ENCODE measurements at places on chromosomes 1 and 21.
A peak's percentile ranks its signal among the peaks of the same experiment; 100 is the strongest.

- DNase-seq: no peak
These were observed 149.9 kb downstream of the HS2ST1 start for GRCh38 chr1:87064309-87064708.

GRCh38 chr1:205658943-205659581 lies 21.2 kb downstream of the SLC45A3 start:
- DNase-seq: peak; percentile 74

DNA sequence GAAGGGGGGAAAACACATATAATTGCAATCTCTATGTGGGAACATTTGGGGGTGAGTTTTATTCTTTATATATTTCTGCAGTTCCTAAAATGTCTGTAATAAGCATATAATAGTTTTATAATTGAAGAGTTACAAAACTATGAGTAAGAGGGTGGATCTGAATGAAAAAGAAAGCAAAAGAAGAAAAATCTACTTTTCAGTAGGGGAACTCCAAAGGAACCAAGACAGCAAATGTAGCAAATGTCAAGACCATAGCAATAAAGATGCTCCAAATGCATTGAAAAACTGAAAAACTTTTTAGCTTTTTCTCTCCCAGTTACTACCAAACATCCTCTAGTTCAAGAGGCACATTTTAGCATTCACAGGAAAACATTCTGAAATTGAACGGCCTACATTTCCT lies 434.8 kb downstream of the LMO4 start:
- DNase-seq: no peak

- no peak for DNase-seq
These were observed 26.2 kb upstream of the A3GALT2 start for GRCh38 chr1:33346927-33347649.

- DNase-seq: peak; percentile 69
These were observed 5.5 kb downstream of the AZIN2 start for GRCh38 chr1:33086384-33086850.
